Right lung (tissue), 10 donors: ENCODE measurements at places on chromosomes 1 and 21. TPM values are rescaled to one million over a fixed set of nuclear protein-coding genes. Genes with fewer than 3 reads are reported as not detected.
A peak's percentile ranks its signal among the peaks of the same experiment; 100 is the strongest.

GRCh38 chr1:235108876-235109275 lies 19.8 kb downstream of the TOMM20 start:
- DNase-seq: no peak

GRCh38 chr1:199002661-199003060 lies 363.8 kb downstream of the PTPRC start:
- no peak for DNase-seq

- DNase-seq: no peak
These were observed 45.8 kb downstream of the PKNOX1 start for GRCh38 chr21:43020177-43020576.

DNA sequence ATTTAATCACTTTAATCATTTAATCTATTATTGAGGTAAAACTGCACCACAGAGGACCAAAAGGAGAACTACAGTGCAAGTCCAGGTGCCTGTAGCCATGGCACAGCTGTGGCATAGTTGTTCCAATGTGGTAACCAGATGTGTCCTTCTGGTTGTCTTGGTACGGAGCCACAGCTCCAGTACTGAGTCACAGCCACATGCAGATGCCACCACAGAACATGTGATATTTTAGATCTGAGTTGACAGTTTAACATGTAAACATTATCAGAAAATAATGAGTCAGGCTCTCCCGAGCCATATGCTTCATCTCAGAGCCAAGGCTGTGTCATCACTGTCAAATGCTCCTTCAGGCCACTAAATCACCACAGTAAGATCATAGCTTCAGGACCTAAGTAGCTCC lies 56.4 kb upstream of the RGS7 start:
- DNase-seq: no peak

- DNase-seq: no peak
These were observed 49.0 kb upstream of the TSPAN2 start for GRCh38 chr1:115138271-115138670.

Gene NBPF20
- polyA plus RNA-seq: 2.3 TPM

Gene SOX13
- polyA plus RNA-seq: 51.8 TPM

Gene METTL25B
- polyA plus RNA-seq: 33.0 TPM

DNA sequence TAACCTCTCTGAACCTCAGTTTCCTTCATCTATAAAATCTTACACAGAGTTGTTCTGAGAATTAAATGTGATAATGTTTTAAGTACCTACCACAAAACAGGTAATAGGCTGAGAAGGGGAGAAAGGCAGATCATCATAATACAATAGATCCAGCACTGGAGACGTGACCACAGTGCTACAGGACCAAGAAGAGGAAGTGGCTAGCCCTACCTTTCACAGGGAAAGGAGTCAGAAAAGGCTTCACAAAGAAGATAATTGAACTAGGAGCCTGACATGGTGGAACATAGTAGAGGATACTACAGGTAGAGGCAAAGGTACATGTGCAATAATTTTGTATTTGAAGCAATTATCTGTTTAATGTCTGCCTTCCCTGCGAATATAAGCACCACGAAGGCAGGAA lies 45.1 kb downstream of the ERI3 start:
- no peak for DNase-seq

Gene DENND4B
- 46.2 TPM for polyA plus RNA-seq

DNA sequence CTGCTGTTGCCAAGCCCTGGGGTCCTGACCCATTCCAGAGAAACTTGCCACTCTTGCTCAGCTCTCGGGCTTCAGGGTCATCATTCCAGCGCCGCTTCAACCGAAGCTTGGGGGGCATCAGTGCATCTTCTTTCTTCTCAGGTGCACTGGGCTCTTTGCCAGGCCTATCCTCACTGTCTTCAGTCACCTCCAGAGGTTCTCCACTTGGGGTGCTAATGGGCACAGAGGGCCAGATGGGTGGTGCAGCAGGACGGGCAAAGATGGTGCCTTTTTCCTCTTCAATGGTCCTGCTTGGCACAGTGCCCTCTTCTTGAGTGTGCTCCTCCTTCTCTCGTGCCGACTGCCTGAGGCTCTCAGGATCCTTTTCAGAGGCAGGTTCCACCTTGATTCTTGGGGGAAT lies 13.3 kb downstream of the ETV3 start:
- DNase-seq: no peak

GRCh38 chr1:32981003-32981901 lies 16.6 kb upstream of the RNF19B start:
- no peak for DNase-seq

DNA sequence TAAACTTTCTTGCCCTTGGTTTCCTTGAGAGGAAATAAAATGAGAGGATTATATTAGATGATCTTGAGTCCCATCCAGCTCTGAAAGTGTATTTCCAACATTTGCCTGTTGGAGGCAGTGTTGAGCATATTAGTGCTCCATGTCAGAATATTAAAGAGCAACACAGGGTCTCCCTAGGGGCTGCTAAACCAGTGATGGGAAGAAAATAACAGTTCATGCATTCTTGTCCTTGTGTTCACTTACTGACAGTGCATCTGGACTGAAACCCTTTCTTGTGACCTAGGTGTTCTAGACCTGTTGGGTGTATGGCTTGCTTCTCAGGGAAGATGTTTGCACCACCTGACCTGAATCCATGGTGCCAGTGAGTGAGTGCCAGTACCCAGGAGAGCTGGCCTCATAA lies 124.7 kb upstream of the KIAA0040 start:
- no peak for DNase-seq

- DNase-seq: no peak
These were observed 617.5 kb downstream of the PTPRU start for GRCh38 chr1:29853716-29854330.

GRCh38 chr1:12220890-12221289 lies 8.9 kb upstream of the VPS13D start:
- no peak for DNase-seq

DNA sequence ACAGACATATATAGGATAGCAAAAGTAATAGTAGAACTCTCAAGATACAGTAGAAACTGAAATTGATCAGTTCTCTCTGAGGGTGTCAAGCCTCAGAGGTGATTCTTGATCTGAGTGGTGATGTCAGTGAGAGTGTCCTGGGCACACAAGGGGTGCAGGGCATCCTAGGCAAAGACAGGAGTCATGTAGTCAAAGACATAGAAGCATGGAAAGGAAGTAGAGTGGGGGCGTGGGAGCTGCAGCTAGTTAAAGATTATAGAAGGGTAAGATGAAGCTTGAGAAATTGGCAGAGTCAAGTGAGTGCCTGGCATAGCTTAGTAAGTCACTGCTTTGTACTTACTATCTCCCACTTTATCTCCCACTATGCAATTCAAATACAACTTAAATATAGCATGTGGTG lies 22.8 kb downstream of the CDC7 start:
- no peak for DNase-seq

DNA sequence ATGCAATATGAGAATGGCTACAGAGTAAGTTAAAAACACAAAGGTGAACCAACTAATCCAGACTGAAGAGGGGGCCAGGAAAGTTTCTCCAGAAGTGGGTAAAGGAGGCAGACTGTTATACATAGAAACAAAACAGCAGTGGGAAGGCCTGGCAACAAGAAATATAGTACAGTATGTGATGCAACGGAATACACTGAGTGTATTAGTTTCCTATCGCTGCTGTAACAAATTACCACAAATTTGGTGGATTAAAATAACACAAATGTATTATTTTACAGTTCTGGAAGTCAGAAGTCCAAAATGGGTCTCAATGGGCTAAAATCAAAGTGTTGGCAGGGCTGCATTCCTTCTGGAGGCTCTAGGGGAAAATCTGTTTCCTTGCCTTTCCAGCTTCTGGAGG lies 95.2 kb downstream of the ZSWIM5 start:
- no peak for DNase-seq

Gene MMEL1
- 2.6 TPM for polyA plus RNA-seq

GRCh38 chr1:203636291-203636690 lies 9.7 kb downstream of the ATP2B4 start:
- no peak for DNase-seq

DNA sequence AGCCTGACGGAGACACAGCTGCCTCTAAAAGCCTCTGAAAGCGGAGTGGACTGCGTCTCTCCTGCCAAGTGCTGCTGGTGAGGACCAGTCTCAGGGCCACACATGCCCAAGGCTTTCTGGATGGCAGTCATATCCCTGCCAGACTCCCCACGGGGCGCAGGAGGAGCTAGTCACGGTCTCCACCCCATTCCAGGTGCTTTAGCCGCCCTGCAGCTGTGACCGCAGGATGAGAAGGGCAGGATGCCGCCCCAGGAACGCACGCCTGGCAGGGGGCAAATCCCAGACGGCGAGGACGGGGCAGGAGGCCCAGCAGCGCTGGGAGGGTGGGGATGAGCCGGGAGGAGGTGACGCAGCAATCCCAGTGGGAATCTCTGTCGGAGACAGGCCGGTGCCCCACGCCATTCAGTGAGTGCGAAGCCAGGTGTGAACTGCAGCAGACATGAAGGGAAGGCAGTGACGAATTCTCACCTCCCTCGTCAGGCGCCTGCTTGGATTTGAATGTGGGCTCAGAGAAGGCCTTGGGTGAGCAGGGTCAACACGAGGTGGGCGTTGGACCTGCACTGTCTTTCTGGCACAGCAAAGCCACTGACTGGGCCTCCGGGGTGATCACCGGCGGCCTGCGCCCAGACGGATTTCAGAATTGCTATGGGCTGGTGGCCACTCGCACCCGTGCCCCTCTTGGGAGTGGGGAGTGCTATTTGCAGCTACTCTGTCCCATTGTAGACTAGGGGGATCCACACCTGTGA lies 38.5 kb upstream of the SLC19A1 start:
- DNase-seq: no peak

DNA sequence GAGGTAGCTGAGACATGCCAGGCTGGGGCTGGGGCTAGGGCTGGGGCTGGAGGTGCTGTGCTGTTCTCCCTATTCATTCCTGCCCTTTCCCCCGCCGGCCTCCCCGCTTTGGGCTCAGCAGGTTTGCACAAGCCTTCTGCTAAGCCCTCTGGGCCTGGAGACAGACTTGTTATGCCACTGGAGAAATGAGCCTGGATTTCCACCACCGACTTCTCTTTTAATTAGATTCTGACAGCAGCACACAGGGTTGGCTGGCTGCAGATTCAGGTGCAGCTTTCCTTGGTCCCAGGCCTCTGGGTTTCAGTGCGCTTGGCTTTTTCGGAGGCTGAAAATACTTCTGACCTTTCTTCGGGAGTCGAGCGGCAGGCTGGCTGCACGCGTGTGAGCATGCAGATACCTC lies 71.5 kb upstream of the ACTL8 start:
- DNase-seq: no peak

- no peak for DNase-seq
These were observed 12.7 kb downstream of the ATP1A4 start for GRCh38 chr1:160164121-160164520.

Gene CASQ2
- 13.8 TPM for polyA plus RNA-seq

DNA sequence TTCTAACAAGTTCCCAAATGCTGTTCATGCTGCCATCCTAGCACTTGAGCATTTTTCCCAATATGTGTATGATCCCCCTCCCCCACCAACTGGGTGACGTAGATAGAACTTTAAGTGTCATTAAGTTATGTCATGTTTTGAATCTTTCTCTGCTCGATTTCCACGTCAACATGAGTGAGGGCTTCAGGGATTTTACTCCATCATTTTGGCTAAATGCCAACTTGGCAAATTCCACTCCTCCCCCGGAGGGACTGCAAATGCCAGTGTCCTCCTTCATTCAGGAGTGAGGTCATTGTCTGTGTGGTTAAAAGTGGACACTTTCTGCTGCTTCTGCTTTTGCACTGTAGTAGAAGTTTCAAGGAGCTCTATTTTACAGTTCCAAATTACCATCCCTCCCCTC lies 201.7 kb downstream of the FGGY start:
- DNase-seq: no peak

GRCh38 chr1:184222652-184223052 lies 164.2 kb upstream of the C1orf21 start:
- DNase-seq: no peak

GRCh38 chr1:12161662-12162458 lies 4.9 kb upstream of the TNFRSF1B start:
- no peak for DNase-seq

- DNase-seq: no peak
These were observed 148.2 kb downstream of the DISC1 start for GRCh38 chr1:231774719-231775335.

Gene MARK1
- 8.3 TPM for polyA plus RNA-seq

Gene ZNF669
- 10.7 TPM for polyA plus RNA-seq

DNA sequence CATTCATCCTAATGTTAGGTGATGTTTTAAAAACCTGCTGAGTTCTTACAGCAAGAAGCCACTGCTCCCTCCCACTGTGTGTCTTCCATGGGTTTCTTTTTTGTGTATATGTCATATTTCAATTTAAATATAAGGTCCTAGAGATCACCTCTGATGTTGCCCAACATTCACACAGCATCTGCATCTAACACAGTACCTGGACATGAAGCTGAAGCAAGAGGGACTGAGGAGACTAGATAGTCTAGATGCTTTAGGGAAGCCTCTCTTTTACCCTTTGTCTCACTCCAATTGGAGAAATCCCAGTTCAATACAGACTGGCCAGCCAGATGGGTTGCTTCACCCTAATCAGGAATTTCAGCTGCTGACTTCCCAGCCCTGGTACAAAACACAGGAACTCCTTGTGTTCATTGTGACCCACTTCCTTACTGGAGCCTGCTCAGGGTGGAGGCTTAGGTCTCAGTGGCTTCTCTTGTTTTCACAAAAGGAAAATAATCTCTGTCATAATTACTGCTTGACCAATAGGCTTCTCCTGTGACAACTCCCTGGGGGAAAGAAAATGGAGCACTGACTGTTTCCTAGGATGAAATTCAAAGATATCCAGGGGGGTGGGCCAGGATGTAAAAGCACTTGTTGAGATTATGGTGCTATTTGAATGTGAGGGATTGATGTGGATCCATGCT lies 17.3 kb downstream of the BTG2 start:
- no peak for DNase-seq

Gene LENEP
- polyA plus RNA-seq: 0.66 TPM

DNA sequence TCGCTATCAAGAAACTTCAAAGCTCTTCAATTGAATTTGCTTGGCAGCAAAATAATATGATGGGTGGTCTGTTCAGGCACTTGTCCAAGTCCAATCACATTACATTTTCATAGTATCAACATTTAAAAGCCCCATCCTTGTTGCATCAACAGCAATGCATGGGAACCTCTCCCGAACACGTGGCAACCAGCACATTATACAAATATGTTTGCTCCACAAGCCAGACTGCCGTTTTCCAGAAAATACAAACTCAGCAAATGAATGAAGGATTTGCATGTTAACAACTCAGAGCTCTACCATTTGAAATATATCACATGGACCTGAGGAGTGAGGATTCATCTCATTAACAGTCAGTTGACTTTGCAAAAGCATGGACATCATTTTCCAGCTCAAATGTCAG lies 20.0 kb upstream of the LYPLAL1 start:
- no peak for DNase-seq

Gene TAL1
- polyA plus RNA-seq: 11.9 TPM

Gene SH3BGR
- 5.3 TPM for polyA plus RNA-seq

- no peak for DNase-seq
These were observed 368.6 kb downstream of the USH2A start for GRCh38 chr1:216054600-216054999.

Gene LPAR3
- 3.2 TPM for polyA plus RNA-seq

Gene HES2
- 0.04 TPM for polyA plus RNA-seq

- no peak for DNase-seq
These were observed 950 bp upstream of the LRP8 start for GRCh38 chr1:53328541-53329499.

Gene NBPF10
- 1.3 TPM for polyA plus RNA-seq

Gene HMGCS2
- 0.78 TPM for polyA plus RNA-seq

Gene MEGF6
- polyA plus RNA-seq: 53.5 TPM

GRCh38 chr1:154657556-154657955 lies 49.6 kb upstream of the ADAR start:
- no peak for DNase-seq

- DNase-seq: peak; percentile 5
These were observed 1.2 kb downstream of the GPR52 start for GRCh38 chr1:174448974-174449373.

GRCh38 chr1:19799230-19800075 lies at the start of gene TMCO4:
TSS of gene TMCO4 (minus strand) at chr1:19799916. CDS start at chr1:19780758, 19,158 bp downstream.
- DNase-seq: no peak

- peak; percentile 31 for DNase-seq
These were observed 24.5 kb upstream of the DISC1 start for GRCh38 chr1:231601824-231602672.
